Activated CD8-positive, alpha-beta memory T cell treated with anti-CD3 and anti-CD28 coated beads for 4 hours (primary cell): ENCODE measurements at places on chromosomes 4 and X.

DNA sequence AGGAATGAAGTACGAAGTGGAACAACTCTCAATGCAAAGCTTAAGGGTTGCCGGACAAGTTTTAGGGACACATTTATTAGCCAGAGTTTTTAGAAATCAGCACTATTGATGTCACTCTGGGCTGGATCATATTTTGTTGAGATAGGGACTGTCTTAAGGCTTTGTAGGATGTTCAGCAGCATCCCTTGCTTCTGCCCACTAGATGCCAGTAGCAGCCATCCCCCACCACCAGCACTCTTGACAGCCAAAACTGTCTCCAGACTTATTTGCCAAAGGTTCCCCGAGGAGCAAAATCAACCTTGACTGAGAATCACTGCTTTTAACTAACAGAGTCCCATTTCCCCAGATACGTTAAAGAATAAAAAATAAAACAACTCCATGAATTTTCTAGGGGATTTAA, 1497.3 kb downstream of the STIM2 start:
- DNase-seq: no peak

- DNase-seq: no peak
Observed at GRCh38 chrX:103607364-103608305, at the start of gene TCEAL3. TCEAL3 (plus strand) TSS chrX:103607963; CDS start chrX:103609065, 1,102 bp downstream.

GRCh38 chr4:183960962-183961541, 55.9 kb downstream of the STOX2 start:
- DNase-seq: no peak

- DNase-seq: no peak
Observed at GRCh38 chrX:134569306-134569705, 89.0 kb downstream of the PLAC1 start.

GRCh38 chr4:912548-913279, 19.4 kb downstream of the GAK start:
- DNase-seq: no peak

DNA sequence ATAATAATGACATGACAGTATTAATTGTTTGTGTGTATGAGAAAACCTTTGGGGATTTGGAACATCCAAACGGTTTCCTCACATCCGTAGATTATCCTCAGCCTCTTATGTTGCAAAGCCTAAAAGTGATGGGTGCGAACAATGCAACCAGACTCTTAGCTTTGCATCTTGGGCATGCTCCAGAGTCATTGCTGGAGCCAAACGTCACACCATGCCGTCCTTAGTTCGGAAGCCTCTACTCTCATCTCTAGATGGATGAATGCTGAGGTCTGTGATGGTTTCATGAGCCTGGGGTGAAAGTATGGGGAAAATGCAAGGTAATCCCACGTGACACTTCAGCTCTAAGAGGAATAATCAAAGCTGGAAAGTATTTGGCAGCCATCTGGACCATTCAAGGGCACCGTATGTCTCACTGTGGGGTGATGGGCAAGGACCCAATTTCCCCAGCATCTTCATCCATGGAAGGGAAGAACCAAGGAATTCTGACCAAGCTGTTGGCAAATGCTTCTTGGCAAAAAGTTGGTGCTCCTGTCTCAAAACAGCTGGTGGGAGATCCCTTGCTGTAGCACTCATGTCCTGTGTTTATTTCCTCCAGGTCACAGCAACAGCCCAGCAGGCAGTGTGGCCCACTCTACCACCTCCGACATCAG, 6.3 kb upstream of the RTL5 start:
- no peak for DNase-seq

DNA sequence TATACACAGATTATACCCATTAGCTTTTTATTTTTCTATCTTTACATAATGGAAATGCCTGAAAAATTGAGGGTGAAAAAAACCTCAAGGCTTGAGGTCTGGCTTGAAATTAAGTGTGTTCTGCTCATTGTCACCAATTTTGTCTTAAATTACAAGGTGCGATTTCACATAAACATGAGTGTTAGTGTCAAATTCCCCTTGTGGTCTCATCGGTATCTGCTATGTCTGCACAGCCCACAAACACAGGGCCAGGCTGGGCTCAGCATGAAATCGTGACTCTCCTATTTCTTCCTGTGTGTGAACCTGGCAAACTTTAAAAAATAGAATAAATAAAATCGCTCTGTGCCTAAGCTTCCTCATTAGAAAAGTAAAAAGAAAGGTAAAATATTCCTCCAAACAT, 109.1 kb downstream of the CRLF2 start:
- no peak for DNase-seq

DNA sequence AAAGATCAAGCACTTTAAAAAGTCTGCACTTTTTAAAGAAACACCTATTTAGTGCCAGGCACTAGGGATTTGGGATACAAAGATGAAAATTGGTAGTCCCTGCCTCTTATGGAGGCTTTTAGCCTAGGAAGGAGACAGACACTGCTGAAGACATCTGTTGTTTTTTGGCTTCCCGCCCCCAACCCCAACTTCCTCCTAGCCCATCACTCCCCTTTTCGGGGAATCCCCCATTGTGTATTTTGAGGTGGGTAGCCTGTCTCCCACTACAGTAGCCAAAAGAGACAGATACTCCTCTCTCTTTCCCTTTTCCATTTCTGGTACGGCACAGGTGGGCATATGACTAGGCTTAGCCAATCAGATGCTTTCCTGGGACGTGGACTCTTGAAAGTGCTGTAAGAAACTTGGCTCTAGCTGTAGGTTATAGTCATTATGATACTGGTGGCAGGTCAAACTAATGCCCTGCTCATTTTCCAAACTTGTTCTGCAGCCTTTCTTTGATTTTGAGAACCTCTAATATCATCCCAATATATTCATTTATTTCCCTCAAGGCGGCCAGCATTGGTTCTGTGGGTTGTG, 194.6 kb upstream of the RBPJ start:
- no peak for DNase-seq
